Foreskin keratinocyte (primary cell): ENCODE measurements at places on chromosomes 7 and 10. TPM values are rescaled to one million over a fixed set of nuclear protein-coding genes. Genes with fewer than 3 reads are reported as not detected.
A peak's percentile ranks its signal among the peaks of the same experiment; 100 is the strongest.

The LRRC18 gene
- not detected in 2 replicates for polyA plus RNA-seq

The SPDYE11 gene
- polyA plus RNA-seq: not detected in 2 replicates

The VWDE gene
- 0.09 and 1.3 TPM in 2 replicates for polyA plus RNA-seq

The DEPP1 gene
- 0.56 and 0.84 TPM in 2 replicates for polyA plus RNA-seq

- peak; percentile 51 for DNase-seq
These were observed 119.3 kb downstream of the CABCOCO1 start for GRCh38 chr10:61781969-61782403.

- no peak for DNase-seq
These were observed 70.4 kb downstream of the ST8SIA6 start for GRCh38 chr10:17383801-17384555.

- DNase-seq: no peak
These were observed 551 bp upstream of the TAS2R40 start for GRCh38 chr7:143221286-143221685.

DNA sequence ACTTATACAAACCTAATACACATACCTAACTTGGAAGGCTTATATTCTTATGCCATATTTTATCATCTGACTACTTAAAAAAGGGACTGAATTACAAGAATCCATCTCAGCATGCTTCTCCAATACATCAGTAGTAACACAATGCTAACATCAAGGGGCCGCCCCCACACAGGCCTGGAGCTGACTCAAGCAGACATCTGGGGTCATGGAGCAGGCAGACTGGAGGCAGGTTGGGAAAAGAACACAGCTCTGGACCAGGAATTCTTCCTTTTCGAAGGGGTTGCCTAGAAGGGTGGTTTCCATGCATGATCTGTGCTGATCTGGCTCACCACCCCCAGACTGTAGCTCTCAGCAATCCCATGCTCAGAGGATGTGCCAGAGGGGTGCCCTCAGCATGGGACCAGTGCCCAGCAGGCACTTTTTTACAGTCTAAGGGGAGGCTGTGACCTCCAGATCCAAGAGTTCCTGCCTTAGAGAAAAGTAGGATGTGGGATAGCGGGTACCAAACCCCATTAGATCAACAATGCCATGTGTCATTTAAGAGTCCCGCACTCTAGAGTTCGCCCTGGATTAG is 26.1 kb upstream of the DUSP5 start:
- no peak for DNase-seq

- DNase-seq: no peak
These were observed 108.6 kb upstream of the TMEM106B start for GRCh38 chr7:12102527-12102926.

DNA sequence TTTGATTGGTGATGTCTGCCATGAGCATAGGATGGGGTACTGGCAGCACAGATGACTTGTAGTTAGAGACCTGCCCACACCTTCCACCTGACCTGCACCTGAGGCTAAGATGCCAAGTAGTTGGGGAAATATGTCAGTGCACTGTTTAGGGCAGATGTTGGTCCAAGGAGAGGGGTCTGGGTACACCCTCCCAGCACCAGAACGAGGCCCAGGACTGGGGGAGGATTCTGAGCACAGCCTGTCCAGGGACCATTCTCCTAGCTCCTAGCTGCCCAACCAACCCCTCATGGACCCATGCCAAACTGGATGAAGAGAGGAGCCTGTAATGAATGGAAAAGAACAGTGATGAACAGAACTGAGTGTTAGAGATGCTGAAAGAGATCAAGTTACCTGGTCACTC is 28.0 kb downstream of the FRMPD2 start:
- no peak for DNase-seq
